Nucleus accumbens (tissue), 56 donors: ENCODE measurements at places on chromosomes 4 and X.

DNA sequence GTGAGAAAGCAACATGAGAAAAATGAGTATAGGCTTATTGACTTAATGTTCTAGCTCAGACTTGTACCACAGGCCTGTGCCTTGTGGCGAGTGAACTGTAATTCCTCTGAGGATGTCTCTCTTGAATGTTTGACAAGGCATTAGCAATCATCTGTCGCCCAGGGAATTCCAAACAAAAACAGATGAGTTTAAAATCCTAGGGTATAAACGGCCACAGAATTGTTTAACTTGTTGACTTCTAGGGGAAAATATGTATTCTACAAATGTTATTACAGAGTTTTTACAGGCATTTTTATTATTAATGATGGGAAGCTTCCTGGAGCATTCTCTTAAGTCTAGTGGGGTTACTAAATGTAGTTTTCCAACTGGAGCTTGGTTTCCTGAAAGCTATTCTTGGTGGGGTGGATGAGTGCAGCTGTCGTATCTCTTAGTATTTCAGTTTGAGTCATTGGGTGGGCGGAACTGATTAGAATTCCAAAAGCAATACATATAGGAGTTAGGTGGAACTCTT lies 40.6 kb downstream of the ARHGAP10 start:
- DNase-seq, result no peak

DNA sequence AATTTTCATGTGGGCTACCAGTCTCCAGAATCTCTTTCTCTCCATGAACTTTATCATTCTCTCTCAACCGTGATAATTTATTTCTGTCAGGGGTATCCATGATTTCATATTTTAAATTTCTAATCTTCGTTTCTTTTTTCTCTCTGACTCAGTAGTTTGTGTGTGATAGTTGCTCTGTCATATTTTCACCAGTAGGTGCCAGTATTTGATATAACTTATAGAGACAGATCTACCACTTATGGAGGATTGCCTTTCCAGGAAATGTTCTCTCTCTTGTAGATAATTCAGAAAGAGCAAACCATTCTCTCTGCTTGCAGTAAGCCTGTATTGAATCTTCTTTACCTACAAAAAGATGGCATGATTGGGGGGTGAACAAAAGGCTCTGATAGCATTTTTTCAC lies 79.3 kb upstream of the DYNLT3 start:
- DNase-seq, result no peak

GRCh38 chr4:93684571-93684970 lies 144.0 kb upstream of the ATOH1 start:
- no peak for DNase-seq

- DNase-seq, result no peak
Measured at GRCh38 chr4:68132342-68132741, 2.7 kb upstream of the TMPRSS11F start.

DNA sequence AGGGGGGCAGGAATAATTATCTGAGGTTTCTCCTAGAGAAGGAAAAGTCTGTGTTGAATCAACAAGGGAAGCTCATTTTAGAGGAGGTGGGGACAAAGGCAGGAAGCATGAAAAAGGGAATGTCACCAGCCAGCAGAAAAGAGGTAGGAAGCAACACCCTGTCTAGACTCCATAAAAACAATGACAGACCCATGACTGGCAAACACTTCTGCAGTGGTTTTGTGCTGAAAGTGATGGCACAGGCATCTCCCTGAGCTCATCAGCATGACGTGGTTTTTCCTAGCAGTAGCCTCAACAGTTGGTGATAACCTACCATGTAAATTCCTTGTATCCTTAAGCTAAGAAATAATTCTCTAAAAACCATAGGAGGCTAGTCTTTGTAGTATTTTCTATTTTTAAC lies 110.7 kb upstream of the GALNT7 start:
- no peak for DNase-seq

DNA sequence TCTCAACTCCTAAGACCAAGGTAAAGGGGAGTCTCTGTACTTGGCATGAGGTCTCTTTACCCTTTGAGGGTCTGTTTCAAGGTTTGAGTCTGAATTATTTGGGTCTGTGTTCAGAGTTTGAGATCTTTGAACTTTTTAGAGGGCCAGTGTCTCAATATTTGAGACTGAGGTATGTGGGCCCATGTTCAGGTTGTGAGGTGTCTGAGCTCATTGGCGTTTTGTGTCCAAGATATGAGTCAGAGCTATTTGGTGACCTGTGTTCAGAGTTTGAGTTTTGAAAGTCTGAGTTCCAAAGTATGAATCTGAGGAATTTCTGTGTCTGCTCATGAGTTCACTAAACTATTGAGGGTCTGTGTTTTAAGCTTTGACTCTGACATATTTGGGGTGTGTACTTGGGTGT lies 36.7 kb upstream of the PAGE4 start:
- DNase-seq, result no peak

DNA sequence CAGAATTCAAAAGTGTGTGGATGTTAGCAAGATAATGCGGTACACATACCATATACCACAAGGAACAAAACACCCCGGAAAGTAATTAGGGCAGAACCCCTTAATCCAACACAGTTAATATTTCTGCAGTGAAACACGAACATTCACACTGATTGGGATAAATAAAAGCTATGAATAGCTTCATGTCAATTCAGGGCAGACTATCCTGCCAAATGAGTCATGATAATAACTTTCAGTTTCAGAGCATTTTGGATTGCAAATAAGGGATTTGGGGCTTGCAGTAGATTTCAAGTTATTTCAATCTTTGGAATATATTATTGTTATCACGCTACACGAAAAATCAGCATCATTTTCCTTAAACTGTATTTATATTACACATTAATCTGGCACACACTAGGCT lies 24.3 kb downstream of the IRF2 start:
- DNase-seq, result no peak

GRCh38 chr4:182230256-182230655 lies 12.9 kb upstream of the TENM3 start:
- DNase-seq, result no peak

DNA sequence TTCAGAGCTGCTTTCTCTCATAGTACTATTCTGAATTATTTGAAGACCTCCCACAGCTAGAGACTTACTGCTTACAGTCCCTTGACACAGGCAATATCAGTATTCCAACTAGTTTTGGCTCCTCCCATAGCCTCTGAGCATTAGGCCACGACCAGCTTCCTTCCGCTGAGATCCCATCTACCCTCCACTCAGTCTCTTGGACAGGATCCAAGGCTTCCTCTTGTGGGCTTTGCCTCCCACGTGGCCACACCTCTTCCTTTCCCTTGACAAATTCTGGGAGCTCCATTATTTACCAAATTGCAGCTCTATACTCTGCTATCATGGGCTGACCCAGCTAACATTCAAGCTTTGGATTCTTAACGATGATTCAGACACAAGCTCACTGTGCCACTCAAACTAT lies 470.4 kb upstream of the GALNT7 start:
- no peak for DNase-seq

DNA sequence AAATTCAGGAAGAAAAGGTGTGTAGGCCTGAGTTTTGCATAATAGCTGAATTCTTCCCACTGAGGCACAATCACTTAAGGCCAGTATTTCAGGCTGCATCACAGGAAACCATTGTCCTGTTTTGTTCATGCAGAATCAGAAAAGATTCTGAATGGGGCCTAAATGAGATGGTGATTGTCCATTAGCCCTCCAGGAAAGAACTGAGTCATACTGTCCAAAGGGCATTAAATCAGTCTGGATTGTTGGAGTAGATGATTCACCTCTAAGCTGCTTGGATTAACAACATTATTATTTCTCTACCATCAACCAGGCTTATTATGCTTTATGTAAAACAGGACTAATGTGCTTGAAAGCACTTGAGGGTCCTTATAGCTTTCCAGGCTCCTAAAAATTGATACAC lies 36.2 kb downstream of the CT47B1 start:
- no peak for DNase-seq

- DNase-seq, result no peak
Measured at GRCh38 chrX:43728002-43728401, 71.9 kb downstream of the MAOA start.

- DNase-seq, result no peak
Measured at GRCh38 chr4:98602270-98602669, 56.1 kb downstream of the TSPAN5 start.

DNA sequence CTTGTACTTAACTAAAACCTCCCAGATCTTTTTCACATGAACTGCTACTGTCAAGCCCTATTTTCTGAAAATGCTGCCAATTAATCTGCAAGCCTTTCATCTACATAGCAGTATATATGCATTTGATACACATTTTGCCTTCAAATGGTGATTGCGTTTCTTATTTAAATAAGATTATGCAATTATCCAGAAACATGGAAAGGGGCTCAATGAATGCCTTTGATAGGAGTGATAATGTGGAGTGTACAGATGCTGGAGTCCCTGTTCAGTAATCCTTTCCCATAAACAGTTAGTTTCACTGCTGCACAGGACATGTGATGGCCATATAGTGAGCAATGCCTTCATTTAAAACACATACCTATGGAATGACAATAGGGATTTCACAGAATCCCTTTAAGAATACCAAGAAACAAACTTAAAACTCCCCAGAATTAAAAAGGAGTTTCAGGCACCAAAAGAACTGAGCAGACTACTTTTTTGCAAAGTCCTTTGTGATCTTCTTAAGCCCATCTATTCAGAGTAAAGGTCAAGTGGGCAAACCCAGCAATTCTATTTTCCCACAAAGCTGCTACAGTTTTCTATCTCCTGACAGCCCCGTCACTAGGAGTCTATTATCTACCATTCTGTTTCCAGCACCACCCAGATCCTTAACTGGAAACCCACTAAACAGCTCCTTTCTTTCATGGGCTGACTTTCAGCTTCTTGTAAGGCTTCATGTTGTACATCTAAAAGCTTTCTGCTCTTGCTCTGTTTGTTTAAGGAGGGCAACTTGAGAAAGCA lies 120.3 kb downstream of the UNC5C start:
- DNase-seq, result no peak

- DNase-seq, result no peak
Measured at GRCh38 chr4:168139336-168139735, 47.0 kb downstream of the ANXA10 start.

DNA sequence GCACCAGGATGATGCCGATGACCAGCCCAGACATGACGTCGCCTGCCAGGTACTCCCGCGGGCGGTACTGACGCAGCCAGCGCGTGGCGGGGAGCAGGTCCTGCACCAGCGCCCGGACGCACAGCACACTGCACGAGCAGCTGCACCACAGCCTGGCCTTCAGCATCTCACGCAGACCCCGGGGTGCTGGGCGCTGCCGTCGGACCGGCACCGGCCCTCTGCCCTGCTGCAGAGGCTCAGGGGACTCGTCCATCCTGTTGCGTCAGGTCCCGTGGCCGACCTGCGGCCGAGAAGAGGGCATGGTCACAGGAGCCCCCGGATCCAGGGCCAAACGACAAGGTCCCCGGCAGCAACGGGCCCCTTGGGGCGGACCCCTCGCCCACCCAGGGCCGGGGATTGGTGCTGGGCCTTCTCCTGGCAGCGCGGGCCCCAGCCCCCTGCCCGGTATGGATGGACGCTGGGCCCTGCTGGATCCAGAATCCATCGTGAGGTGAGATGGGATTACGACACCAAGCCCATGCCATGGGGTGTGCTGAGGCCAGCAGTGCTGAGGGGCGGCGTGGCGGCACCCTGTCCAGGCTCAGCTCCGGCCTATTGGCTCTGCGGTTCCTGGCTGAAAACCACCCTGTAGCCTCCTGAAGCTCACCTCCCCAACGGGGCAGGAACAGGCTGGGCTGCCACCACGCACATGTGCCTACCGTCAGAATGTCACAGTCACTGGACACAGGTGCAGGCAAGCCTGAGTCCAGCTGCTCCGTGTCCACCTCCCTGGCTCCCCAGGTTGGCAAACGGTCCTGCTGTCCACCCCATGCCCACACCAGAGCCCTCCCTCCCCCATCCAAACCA lies 1.5 kb downstream of the SLC26A1 start:
- DNase-seq, result no peak

- DNase-seq, result no peak
Measured at GRCh38 chr4:163495900-163496299, 1.4 kb downstream of the TMA16 start.

GRCh38 chr4:1080961-1081688 lies 32.2 kb downstream of the RNF212 start:
- DNase-seq, result peak; percentile 59

- no peak for DNase-seq
Measured at GRCh38 chrX:97517763-97518162, 634.1 kb downstream of the RPA4 start.

DNA sequence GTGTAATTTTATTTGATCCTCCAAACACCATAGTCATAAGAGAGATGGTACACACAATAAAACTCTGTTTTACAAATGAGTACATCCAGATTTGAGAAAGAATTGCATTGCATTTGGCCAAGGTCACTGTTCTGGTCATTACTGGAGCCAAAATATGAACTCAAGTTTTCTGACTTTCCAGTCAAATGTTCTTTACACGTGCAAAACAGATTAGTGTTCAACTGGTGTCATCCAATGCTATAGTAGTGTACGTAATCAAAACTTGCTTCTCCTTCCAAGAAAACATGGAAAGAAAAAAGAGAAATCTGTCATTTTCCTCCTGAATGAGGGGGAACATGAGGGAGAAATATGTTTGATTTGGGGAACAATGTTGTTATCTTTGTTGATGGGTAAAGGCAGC lies 291.9 kb downstream of the NAF1 start:
- DNase-seq, result no peak

DNA sequence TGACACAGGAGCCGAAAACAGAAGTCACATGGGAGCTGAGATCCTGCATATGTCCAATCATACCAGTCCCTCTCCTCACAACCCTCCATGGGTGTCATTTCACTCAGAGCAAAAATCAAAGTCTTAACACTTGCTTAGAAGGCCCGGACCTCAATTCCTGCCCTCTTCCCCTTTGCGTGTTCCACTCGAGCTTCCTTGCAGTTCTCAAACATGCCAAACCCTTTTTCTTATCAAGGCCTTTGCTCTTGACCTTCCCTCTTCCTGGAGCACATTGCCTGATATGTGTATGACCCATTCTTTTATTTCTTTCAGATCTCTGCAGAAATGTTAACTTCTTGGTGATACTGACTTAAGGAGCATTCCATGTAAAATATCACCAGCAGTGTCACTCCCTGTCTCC lies 87.0 kb upstream of the USP38 start:
- no peak for DNase-seq

GRCh38 chrX:56728321-56728720 lies 722 bp upstream of the NBDY start:
- DNase-seq, result no peak

- no peak for DNase-seq
Measured at GRCh38 chr4:67658302-67658701, 42.7 kb downstream of the UBA6 start.

DNA sequence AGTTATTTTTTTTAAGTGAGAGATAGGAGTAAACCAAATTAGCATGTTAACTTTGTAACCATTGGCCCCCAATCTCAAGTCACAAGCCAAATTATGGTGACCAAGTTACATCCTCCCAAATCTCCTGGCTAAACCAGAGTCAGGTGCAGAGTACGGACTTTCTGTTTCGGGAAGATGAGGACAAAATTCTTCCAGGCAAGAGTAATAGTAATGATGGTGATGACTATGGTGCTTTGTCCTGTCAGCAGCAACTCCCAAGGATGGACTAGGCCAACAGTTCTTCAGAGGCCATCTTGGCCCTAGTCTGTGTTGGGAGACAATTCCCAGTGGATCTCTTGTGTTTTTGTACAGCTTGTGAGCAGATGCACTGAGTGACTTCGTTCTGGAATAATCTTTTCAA lies 148.8 kb downstream of the GPC3 start:
- DNase-seq, result no peak
